Type B pancreatic cell (in vitro differentiated cells): ENCODE measurements at places on chromosomes 7 and 10.

- no peak for DNase-seq
Observed at GRCh38 chr10:47453141-47454007, 30.5 kb downstream of the ANXA8 start.

DNA sequence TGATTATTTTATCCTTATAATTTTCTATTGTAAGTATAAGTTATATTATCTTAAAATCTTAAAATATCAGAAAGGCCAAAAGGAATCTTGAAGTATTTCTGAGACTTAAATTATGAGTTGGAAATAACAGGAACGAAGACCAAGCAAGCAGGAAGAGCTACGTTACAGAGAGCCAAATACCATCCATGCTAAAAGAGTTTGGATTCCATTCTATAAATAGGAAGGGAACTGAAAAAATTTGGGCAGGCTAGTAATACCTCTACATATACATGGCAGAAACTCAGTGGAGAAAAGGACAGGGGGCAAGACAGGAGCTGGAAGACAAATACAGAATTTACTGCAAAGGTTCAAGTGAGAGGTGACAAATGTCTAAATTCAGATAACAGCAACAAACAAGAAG lies 16.7 kb downstream of the ITGB1 start:
- no peak for DNase-seq

DNA sequence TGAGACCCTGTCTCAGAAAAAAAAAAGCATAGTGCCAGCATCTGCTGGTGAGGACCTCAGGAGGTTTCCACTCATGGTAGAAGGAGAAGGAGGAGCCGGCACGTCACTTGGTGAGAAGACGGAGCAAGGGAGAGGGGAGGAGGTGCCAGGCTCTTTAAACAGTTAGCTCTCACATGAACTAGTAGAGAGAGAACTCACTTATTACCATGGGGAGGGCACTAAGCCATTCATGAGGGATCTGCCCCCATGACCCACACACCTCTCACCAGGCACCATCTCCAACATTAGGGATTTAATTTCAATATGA lies 62.9 kb upstream of the VKORC1L1 start:
- no peak for DNase-seq

DNA sequence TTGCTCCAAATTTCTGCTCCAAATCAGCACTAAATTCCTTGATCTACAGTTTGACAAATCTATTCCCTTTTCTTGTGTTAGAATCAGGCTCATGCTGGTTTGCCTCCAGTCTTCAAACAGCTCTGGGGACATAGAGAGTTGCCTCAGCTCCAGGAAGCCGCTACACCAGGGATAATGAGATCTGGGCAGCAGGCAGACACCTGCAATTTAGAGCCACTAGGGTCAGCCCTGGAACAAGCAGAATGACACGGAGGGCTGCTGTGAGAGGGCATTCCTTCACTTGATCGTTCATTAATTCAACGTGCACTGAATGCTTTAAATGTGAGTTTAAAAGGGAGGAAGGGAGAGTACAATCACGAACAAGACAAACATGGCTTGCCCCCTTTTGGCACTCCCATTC lies 3.7 kb upstream of the ELMO1 start:
- no peak for DNase-seq

GRCh38 chr7:7054252-7054830 lies 128.0 kb upstream of the C1GALT1 start:
- DNase-seq = no peak

GRCh38 chr7:55730197-55730596 lies 132.4 kb downstream of the SEPTIN14 start:
- DNase-seq = no peak

DNA sequence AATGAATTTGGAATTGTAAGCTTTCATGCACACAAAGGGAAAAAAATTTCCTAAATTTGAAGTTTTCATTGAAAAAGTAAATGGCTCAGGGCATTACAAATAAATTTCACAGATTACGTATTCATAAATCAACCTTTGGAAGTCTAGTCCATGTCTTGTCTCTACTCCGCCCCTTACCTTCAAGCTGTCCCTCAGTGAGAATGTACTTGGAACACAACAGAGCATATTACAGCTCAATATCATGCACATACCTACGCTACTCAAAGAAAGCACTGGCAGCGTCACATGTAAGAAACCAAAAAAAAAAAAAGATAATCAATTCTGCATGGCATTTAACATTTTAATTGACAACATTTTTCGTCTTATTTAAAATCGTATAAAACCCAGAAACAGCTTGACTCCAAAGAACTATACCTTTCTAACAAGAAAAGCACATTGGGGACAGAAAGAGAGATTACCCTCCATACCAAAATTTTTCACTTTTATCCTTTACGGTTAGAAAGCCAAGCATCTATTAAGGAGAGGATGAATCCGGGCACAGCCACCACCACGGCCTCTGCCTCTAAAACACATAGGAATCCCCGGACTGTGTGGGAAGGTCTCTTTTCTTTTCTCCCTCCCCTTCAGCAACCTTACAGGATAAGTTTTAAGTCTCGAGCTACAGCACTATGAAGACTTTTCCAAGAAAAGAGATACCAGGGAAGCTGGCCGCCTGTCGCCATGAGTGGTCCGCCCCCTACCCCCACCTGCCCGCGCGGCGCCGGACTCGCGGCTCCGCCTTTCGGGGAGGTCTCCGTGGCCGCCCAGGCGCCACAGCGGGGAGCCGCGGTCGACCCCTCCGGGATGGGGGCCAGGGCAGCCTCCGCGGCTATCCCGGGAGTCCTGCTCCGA lies 1.1 kb downstream of the JMJD1C start:
- no peak for DNase-seq

- no peak for DNase-seq
Observed at GRCh38 chr7:24781106-24781505, 23.8 kb upstream of the GSDME start.

DNA sequence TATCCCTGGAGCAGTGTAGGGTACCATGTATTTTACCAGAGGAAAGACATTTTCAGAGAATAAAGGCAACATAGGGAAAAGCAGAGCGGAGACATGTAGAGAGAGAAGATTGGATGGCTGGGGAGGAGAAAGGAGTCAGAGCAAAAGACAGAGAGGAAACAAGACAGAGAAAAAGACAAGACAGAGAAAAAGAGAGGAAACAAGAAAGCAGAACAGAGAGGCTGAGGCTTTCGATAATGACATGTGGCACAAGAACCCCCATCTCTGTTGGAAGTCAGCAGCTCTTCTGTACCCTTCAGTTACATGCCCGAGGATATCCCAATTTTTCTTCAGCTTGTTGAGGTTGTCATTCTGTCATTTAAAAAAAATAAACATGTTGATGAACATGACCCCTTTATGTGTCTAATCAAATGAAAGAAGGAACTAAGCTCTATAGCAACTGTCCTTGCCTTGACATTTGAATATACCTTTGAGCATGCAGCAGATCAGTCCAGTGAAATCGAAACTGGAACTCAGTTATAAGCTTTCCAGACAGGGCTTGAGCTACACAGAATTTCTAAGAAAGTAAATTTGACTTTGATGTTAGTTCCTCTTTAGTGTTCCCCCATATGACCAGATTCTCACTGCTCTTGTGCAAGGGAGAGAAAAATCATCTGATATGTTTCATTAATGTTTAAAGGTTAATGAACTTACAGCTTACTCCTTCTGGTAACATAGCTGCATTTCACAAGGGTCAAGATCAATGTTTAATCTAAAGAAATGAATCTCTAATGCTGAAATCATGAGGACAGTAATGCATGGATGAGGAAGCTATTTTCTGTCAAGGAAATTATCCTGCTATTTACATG lies 75.1 kb upstream of the SP4 start:
- DNase-seq = no peak

- DNase-seq = no peak
Observed at GRCh38 chr7:107103369-107103768, 58.9 kb downstream of the PRKAR2B start.

DNA sequence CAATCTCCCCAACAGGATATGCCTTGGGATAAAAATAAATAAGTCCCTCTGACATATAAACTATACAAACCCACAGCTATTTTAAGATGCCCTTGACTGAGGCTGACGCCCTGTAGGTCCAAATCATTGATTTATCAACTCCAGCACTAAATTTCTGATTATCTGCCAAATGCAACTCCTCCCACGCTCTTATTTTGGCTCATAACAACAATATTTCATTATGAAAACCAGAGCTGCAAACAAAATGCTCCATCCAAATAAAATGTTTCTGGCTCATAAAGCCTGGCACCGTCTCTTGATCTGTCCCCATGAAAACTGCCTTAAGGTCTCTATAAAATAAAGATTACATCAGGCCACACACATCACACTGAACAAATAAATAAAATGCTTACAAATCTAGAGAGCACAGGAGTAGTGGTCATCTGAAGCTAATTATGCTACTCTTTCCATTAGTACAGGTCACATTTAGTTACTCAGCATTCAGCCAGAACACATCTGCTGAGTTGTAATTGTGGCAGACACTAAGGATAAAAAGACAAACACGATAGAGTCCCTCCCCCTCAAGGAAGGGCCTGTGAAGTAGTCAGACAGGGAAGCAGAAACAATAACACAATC lies 28.8 kb downstream of the CACUL1 start:
- DNase-seq = no peak

- DNase-seq = no peak
Observed at GRCh38 chr7:34299066-34299465, 359.0 kb upstream of the NPSR1 start.

GRCh38 chr10:119006451-119007210 lies 22.9 kb upstream of the NANOS1 start:
- no peak for DNase-seq

DNA sequence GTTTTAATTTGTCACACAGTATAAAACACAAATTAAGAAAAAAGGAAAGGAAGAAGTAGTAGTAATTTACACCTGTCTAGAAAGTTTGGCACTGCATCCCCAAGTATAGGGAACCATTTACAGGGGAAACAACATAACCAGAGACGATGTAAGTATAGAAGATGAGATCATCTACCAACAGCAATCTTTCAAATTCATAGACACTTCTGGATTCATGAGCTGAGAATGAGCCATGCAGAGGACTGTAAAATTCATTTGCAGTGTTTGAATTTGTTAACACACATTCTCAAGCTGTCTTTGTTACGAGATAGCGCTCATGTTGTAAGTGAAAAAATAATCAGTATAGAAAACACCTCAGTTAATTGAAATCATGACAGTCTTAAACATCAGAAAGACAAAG lies 337.0 kb upstream of the MEOX2 start:
- DNase-seq = no peak

DNA sequence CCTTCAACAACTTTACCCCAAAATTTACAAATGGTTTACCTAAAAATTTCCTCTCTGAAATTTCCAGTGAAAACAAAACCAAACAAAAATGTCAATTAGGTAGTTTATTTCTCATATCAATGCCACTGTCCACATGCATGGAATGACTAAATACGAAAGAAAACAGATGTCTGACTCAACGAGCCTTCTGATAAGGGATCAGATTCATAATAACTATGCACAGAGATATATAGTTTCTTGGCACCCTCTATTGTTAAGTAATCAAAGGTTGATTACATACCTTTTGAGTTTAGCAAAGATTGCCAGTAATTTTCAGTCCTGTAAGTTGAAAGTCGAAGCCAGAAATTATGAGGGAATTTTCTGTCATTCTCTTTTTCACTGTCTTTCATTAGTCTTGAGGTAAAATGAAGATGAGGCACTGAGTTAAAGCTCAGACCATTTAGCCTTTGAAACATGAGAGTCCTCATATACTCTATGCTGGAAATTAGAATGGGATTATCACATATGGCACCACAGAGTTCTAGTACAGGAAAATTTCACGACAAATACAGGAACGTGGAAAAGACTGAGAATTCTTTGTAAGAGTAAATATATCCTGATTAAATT lies 519.1 kb upstream of the ANKRD30A start:
- no peak for DNase-seq

- peak; percentile 49 for DNase-seq
Observed at GRCh38 chr10:44922021-44922420, 10.9 kb downstream of the TMEM72 start.

DNA sequence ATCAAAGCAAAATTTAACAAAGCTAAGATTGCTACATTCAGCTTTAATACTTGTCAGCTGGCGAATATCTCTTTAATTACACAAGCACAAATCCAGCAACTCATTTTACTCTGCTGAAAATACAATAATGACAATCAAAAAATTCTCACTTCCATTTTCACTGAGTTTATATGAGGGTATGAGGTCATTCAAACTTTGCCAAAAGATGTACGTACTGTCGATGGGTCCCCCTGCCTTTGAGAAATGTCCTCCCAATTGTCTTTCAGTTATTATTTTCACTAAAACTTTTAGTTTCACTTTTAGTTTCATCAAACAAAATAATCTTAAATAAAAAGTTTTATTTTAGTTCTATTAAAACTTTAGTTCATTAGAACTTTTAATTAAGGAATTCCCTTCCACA lies 159.5 kb upstream of the WDR11 start:
- no peak for DNase-seq

GRCh38 chr10:30553018-30553625 lies 76.4 kb downstream of the LYZL2 start:
- no peak for DNase-seq

- no peak for DNase-seq
Observed at GRCh38 chr7:14048889-14049288, 59.4 kb upstream of the ETV1 start.

DNA sequence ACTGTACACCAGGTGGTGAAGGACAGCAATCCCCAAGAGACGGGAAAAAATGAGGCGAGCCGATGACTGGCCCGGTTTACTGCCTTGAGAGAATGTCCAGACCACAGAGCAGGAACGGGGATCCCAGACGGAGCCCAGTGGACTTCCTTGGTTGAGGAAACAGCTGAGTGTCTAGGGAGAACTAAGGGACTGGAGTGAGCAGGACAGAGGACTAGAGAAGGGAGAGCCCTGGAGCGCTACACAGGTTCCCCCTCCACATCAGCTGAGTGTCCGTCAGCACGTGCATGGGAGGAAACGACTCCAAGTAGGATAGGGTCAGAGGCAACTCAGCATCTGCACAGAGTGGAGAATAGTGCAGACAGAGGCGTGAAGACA lies 7.1 kb upstream of the WDR86 start:
- peak; percentile 59 for DNase-seq

DNA sequence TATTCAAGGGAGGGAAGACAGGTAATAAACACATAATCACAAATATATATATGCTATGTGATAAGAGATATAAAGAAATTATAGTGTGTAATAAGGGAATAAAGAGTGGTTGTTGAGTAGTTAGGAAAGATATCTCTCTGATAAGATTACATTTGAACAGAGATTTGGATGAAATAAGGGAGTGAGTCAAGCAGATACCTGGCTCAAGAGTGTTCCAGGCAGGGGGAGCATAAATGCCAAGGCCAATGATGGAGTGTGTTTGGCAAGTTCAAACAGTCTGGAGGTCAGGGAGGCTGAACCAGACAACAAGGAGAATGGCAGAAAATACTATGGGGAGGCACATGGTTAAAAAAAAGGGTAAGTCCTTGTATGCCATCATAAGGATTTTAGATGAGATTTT lies 4.8 kb upstream of the GNAI1 start:
- no peak for DNase-seq
